Right ventricle myocardium superior (tissue), 1 donor: ENCODE measurements at places on chromosomes 5 and 9. TPM values are rescaled to one million over a fixed set of nuclear protein-coding genes. Genes with fewer than 3 reads are reported as not detected.

The SPATA24 gene
- total RNA-seq, result 17.1 TPM

The SLC4A9 gene
- total RNA-seq, result not detected

The GPR151 gene
- total RNA-seq, result not detected

- peak; percentile 67 for DNase-seq
Measured at GRCh38 chr9:88498880-88499279, 36.1 kb upstream of the NXNL2 start.

DNA sequence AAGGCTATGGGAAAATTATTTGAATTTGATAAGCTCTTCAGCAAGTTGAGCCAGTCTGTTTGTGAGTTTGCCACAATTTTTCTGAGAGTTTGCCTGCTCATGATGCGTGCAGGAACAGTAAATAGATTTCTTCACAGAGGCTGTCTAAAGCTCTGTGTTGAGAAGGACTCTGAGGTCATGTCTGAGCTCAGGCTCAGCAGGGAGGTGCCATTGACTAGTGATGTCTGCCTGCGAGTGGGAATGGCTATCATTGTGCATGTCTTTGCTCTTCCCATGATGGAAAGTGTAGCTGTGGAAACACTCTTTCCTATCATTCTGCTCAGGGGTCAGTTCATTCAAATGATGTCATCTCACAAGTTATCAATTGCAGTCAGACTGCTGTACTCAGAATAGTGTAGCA is 142.8 kb downstream of the RASEF start:
- DNase-seq, result no peak

DNA sequence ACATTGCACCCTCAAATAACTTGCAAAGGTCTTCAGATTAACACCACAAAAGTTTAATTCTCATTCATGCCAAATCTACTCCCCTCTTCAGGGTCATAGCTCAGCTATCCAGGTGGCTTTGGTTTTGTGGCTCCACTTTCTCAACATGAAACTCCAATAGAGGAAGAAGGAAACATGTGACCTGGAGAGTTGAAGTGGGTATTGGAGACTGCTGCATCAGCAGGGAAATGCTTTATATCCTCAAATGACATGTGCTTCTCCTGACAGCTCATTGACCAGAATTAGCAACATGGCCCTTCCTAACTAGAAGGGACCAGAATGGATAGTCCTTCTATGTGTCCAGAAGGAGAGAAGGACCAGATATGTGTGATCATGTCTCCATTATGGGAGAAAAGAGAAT is 73.6 kb downstream of the TLR4 start:
- no peak for DNase-seq

- DNase-seq, result peak; percentile 75
Measured at GRCh38 chr9:18442629-18443491, 31.1 kb upstream of the ADAMTSL1 start.

- DNase-seq, result no peak
Measured at GRCh38 chr5:44821164-44821563, 12.4 kb downstream of the MRPS30 start.

DNA sequence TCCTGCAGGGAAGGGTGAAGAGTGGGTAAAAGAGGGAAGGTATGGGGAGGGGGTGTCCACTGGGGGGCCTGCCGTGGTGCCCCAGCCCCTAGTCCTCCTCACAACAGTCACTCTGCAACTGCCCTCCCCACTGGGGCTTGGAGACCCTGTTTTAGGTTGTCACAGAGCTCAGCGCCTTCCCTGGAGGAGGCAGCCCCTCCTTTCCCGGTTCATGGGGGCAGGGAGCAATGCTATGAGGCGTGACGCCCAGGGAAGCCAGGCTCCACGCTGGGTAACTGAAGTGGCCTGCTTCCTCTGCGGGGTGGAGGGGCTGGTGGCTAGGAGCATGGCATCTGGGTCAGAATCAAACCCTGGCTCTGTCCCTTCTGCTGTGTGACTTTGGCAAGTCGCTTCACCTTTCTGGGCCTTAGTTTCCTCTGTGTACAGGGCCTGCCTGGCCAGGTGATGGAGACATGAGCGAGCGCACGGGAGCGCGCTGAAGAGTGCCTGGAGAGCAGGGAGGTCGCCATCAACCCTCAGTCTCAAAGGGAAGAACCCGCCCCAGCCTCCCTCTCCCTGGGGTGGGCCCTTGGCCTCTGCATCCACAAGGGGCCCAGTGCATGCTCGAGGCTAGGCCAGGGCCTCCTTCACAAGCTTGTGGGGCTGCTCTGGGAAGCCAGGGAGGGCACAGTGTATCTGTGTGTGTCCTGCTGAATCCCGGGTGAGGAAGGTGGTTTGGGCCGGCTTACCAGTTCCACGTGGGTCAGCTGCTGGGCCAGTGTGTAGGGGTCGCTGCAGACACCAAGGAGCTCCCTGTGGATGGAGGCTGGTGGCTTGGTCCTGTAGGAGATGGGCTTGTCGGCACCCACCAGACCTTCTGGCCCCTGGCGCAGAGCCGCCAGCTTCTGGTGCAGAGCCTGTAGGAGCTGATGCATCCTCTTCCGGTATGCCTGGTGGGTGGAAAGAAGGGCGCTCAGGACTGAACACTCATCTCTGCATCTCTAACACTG is 56.4 kb upstream of the RNF130 start:
- DNase-seq, result no peak
